ENCODE measurements at places on chromosomes 12 and 14.

GRCh38 chr12:8677362-8677761, 14.7 kb upstream of the MFAP5 start:
- DNase-seq: no peak

DNA sequence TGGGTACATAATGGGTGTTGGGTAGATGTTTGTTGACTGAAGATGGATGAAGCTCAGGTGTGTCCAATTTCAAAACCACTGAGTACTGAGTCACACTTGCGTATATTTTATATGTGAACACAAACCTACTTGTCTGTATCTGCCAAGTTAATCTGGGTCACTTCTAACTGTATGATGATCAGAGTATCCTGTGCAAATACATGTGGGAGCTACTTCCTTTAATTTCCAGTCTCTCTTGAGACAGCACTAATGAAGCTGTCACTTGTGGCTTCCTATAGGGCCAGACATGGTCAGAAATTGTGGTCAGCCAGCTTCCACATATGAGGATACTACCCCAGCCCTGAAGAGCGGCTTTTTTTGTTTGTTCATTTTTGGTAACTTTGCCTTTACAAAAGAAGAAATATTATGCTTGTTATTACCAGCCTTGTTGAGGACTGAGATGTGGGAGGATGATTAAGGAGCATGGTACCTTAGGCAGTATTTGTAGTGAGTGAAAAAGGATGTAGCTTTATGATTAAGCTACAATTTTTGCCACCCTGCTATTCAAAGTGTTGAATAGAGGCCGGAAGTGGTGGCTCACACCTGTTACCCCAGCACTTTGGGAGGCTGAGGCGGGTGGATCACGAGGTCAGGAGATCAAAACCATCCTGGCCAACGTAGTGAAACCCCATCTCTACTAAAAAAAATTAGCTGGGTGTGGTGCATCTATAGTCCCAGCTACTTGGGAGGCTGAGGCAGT, 32.4 kb downstream of the PLXNC1 start:
- no peak for DNase-seq

- no peak for DNase-seq
Measured at GRCh38 chr12:62686938-62687337, 220.3 kb downstream of the MON2 start.

DNA sequence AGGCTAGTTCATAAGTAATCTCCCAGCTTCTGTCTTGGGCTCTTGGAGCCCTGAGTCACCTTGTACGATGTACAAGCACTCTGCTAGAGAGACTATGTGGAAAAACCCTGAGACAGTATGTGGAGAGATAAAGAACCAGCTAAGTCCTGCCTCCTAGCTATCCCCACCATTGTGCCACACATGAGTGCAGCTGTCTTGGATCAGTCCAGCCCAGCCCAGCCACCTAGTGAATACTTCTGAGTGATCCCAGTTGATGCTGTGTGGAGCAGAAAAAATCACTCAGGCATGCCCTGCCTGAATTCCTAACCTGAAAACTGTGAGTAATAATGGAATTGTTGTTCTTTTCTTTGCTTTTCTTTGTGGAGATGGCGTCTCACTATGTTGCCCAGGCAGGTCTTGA, 5.1 kb upstream of the SERPINA6 start:
- no peak for DNase-seq

DNA sequence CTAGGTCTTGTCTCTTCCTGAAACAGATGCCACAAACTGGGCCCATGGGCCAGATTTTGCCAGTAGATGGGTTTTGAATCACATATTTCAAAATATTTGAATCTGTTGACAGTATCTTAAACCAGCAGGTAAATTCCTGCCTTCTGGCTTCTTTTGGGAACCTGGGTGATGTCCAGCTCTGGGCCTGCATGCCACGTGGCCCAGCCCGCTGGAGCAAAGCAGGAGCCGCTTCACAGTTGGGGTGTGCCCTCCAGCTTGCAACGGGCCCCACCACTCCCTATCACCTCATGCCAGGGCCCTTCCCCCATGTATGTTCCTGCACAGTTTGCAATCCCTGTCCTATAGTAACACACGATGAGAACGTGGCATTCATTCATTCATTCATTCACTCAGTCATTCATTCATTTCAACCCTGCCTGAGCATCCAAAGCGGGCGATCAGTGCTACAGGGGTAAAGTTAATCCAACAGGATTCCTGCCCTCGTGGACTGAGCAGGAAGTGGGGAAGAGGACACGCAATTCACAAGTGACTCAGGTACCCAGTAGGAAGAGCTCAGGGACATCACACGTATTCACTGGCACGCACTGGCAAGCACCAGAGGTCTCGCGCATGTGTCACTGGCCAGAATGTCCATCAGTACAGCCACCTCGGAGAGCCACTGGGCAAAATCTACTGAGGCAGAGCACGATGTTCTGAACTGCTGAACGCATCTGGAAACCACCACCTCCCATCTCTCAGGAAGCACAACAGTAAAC, 27.8 kb downstream of the SCARB1 start:
- DNase-seq: no peak

- DNase-seq: no peak
Measured at GRCh38 chr14:98976271-98976670, 295.7 kb downstream of the BCL11B start.

Data from SHP77 (cell line).